ENCODE measurements at places on chromosomes 13 and 19.

- DNase-seq = no peak
These were observed 2.3 kb downstream of the SIGLEC10 start for GRCh38 chr19:51415187-51415586.

- no peak for DNase-seq
These were observed 14.8 kb downstream of the ZNF701 start for GRCh38 chr19:52584736-52585440.

GRCh38 chr13:111398196-111398595 lies 77.8 kb downstream of the TEX29 start:
- DNase-seq = no peak

- no peak for DNase-seq
These were observed 1.2 kb downstream of the CDK8 start for GRCh38 chr13:26255115-26255514.
